ENCODE measurements at places on chromosomes 1 and 21. TPM values are rescaled to one million over a fixed set of nuclear protein-coding genes. Genes with fewer than 3 reads are reported as not detected.

BACH1 gene
- total RNA-seq, result 54.0 TPM

- DNase-seq, result no peak
Measured at GRCh38 chr21:43274022-43274945, 105.5 kb downstream of the CRYAA start.

IL19 gene
- total RNA-seq, result not detected

REN gene
- total RNA-seq, result 0.26 TPM

C8A gene
- not detected for total RNA-seq

GRCh38 chr1:84701376-84701775, 11.1 kb upstream of the SSX2IP start:
- DNase-seq, result no peak

GRCh38 chr1:34746785-34747637, 7.8 kb upstream of the GJB5 start:
- DNase-seq, result no peak

- no peak for DNase-seq
Measured at GRCh38 chr1:230105754-230106625, 39.0 kb downstream of the GALNT2 start.

GRCh38 chr21:40299451-40299850, 432.2 kb downstream of the PCP4 start:
- DNase-seq, result no peak

DNA sequence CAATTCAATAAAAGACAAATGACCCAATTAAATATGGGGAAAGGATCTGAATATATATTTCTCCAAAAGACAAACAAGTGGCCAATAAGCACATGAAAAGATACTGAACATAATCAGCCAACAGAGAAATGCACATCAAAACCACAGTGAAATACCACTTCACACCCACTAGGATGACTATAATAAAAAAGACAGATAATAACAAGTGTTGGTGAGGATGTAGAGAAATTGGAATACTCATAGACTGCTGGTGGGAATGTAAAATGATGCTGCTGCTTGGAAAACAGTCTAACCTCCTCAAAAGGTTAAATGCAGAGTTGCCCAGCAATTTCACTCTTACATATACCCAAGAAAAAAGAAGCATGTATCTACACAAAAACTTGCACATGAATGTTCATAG, 48.9 kb downstream of the PIK3R3 start:
- DNase-seq, result no peak

DNA sequence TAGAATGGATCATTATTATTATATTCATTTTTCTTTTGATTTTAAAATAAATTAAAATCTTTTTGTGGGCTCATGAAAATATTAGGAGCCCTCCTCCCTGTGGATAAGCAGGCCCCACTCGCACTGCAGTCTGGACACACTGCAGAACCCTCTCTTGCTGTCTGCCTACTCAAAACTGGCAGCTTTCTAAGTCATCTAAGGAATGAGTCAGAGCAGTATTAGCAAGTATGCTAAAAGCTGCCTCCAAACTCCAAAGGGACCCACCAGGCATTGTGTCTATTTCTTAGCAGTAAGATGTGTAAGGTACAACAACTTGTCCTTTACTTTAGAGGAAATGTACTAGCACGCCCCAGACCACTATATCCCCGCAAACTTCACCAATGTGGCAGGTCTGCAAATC, 108.8 kb downstream of the SYF2 start:
- no peak for DNase-seq

UROD gene
- total RNA-seq, result 69.8 TPM

DNA sequence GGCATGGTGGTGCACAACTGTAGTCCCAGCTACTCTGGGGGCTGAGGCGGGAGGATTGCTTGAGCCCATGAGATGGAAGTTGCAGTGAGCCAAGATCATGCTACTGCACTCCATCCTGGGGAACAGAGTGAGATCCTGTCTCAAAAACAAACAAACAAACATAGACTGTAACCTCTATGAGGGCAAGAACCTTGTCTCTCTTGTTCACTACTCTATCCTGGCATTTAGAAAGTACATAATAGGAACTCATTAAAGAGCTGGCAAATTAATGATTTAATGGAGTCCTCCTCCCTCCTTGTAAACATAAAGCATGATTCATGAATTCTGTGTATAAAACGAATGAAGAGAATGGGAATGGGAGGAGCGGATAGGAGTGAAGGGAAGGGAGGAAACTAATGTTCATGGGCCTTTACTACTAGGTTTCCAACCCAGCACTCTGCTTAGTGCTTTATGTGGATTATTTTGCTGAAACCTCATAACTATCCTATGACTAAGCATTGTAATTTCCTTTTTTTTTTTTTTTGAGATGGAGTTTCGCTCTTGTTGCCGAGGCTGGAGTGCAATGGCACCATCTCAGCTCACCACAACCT, 8.6 kb downstream of the LMOD1 start:
- no peak for DNase-seq

GRCh38 chr1:180131510-180131909, 23.2 kb upstream of the QSOX1 start:
- no peak for DNase-seq

MPL gene
- total RNA-seq, result 1.0 TPM

DNA sequence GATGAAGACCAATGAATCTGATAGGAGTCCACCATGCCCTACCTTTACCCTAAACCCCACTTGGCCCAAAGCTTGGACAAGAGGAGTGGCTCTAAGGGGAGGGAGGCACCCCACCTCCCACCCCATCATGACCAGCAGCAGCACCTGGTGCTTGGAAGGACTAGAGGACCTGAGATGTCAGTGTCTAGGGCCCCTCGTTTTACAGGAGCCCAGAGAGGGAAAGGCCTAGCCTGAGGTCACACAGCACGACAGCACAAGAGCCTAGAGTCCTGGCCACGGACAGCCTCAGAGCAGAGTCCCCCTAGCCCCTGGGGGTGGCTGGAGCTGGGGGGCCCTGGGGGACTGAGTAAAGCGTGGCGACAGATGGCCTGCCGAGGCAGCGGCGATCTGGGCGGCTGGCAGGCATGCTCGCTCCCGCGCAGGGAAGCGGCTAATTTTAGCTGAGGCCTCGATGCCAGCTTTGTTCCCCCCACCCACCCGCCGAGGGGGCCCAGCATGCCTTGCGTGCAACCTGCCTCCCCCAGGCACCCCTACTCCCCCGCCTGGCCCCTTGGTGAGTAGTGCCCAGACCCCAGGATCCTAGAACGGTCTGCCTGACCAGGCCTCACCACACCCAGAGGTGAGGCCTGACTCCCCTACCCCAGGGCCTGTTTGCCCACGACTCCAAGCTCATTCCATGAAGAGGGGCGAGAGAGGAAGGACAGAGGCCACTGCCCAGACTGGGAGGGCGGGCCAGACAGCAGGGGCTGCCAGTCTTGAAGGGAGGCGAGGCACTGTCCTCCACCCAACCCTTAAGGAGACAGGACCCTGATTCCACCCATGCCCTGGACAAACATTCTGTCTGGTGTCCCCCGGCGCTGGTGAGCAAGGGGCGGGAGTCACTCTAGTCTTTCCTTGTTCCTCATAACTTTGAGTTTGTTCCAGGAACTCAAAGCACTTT, 39.0 kb downstream of the AHDC1 start:
- peak; percentile 60 for DNase-seq

GRCh38 chr1:117275055-117275454, 64.3 kb upstream of the VTCN1 start:
- DNase-seq, result no peak

GRCh38 chr1:2049225-2049717, 940 bp upstream of the PRKCZ start:
- peak; percentile 79 for DNase-seq

CRNN gene
- total RNA-seq, result not detected

DNA sequence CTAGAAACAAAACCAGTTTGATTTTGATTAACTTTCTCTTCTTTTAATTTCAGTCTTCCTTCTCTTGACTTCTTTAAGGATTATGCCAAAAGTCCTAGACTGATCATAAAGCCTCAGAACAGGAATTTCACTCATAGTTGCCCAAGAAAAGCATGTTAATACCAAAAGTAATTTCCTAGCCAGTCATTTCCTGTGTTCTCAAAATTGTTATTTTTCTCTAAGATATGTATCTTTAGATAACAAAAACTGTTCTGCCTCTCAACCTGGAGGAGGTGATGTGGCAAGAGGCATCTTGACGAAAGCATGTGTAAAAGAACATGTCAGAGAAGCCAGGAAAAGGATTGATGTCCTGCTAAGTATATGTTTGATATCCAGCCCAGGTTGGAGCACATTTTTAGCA, 78.0 kb upstream of the IPO9 start:
- no peak for DNase-seq

ADAMTSL4 gene
- total RNA-seq, result 3.4 TPM

- DNase-seq, result no peak
Measured at GRCh38 chr1:161160671-161161145, 1.4 kb downstream of the USP21 start.

RIMS3 gene
- total RNA-seq, result 23.3 TPM

GRCh38 chr1:117780687-117781475, 148.5 kb downstream of the GDAP2 start:
- no peak for DNase-seq

SDHB gene
- total RNA-seq, result 177 TPM

DNA sequence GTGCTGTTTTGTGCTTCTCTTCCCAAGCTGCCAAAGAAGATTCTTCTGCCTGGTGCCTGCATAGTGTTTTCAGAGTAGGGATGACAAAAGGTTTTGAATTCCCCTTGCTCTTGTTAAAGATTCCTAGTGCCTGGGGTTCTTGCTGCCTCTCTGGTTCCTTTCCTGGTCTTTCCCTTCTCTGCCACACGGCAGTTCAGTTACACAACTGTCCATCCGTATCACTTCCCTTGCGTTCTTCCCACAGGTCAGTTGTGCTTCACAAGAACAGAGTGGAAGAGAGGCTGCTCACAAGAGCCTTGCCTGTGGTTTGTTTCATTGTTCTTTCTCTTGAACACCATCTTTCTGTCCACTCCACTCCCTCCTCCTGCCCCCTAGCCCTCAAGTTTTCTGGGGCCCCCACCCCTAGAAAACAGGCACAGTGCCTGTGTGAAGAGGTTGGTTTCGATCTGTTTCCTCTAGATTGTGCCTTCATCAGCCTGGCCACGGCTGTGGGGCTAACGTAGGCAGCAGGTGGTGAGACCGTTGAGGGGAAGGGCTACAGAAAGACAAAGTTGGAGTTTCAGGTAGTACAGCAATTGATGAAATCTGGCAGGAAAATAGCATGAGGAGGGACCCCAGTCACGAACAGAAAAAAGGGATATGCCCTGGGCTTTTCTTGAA, 5.8 kb downstream of the VASH2 start:
- DNase-seq, result no peak

- no peak for DNase-seq
Measured at GRCh38 chr1:59484096-59484495, 187.2 kb downstream of the FGGY start.

EXO1 gene
- total RNA-seq, result 2.1 TPM

DNA sequence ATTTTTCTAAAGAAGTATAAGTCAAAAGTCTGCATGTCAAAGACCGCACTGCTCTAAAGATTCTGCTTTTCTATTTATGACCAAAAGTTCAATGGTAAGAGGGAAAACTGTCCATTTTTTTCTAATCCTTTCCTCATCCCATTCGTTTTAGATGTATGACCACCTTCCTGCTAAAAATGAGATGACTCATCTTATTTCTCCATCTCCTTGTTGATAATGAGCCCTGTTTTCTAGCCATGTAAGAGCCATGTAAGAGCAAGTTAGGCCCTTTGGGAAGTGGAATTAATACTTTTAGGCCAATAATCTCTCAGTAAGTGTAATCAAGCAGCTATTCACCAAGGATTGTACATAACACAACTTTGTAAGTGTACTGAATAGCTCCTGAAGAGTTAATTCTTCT, 475.6 kb upstream of the B3GALT2 start:
- no peak for DNase-seq

GRCh38 chr1:27726173-27727044, 648 bp downstream of the FAM76A start:
- DNase-seq, result peak; percentile 51

- no peak for DNase-seq
Measured at GRCh38 chr1:112040891-112041740, 51.6 kb upstream of the KCND3 start.

DNA sequence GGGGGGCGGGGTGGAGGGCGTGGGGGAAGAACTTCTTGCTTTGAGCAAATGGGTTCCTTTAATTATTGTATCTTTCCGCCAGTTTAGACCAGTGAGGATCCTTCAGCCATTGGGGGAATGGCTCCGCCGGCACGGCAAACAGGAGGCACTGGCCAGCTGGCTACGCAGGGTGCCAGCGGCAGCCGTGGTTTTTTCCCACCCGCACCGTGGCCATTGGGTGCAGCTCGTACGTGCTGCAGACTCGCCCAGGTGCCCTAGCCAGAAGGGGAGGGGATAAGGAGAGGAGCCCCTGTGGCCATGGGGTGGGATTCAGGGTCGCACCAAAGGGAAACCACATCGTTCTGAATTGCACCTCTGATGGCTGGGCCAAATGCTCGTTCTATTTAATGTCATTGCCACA, 65.6 kb downstream of the RGSL1 start:
- no peak for DNase-seq

GRCh38 chr1:199762572-199762971, 264.9 kb upstream of the NR5A2 start:
- no peak for DNase-seq

GRCh38 chr1:234008591-234008990, 104.1 kb downstream of the SLC35F3 start:
- DNase-seq, result no peak

PDE9A gene
- total RNA-seq, result 98.4 TPM

DNA sequence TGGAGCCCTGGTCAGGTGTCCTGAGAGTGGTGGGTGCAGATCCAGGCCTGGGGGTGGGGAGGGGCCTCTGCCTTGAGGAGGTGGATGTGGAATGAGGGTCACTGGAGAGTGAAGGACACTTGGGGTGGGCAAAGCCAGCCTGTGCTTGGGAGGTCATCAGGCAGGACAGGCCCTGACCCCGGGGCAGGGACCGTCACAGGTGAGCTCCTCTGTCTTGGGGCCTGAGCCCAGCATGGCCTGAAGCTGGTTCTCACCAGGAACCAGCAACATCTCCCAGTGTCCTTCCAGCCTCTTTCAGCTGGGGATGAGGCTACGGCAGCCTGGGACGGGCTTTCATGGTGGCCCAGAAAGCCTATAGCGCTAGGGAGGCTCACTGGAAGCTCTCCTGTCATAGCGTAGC, 831 bp upstream of the KRTAP10-2 start:
- DNase-seq, result no peak

DNA sequence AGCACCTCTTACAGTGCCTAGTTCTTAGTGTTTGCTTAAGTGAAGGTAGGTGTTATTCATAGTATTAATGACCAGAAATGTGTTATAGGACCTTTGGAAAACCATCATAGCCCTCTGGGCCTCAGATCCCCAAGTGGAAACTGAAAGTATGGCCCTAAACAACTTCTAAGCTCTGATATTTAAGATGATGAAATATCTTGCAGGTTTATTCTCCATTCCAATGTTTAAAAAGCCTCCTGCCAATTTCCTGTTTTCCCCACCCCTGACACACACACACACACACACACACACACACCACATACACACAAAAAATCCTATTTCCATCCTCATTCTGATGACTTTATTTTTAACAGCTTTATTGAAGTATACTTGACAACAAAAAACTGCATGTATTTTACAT, 108.2 kb downstream of the DIRAS3 start:
- DNase-seq, result no peak

- no peak for DNase-seq
Measured at GRCh38 chr1:3814771-3815561, 18.7 kb upstream of the LRRC47 start.
